Pancreas (tissue), 10 donors: ENCODE measurements at places on chromosomes 7 and 10.

DNA sequence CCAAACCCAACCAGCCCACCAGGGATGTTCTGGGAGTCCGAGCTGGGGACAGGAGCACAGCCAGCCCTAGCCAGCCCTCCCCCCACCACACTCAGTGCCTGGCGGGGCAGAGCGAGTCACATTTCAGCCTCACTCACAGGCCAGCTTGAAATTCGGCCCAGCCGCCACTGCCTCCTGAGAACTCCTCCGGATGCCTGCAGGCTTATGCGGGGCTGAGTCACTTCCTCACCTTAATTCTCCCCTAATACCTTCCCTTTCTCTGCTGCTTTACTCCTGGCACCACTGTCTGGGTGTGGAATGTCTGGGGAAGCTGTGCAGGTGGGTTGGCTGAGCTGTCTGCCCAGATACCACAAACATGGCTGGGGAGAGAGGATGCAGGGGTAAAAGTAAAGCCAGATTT, 22.6 kb upstream of the DLG5 start:
- no peak for DNase-seq

- DNase-seq = no peak
Observed at GRCh38 chr10:73647875-73648651, 6.8 kb upstream of the MYOZ1 start.

- DNase-seq = peak; percentile 20
Observed at GRCh38 chr7:14691597-14692203, 210.9 kb downstream of the DGKB start.

- DNase-seq = no peak
Observed at GRCh38 chr7:133020496-133020895, 61.4 kb downstream of the CHCHD3 start.

GRCh38 chr10:92241158-92241500, 49.7 kb downstream of the CPEB3 start:
- DNase-seq = peak; percentile 25

- no peak for DNase-seq
Observed at GRCh38 chr10:105138358-105138757, 497.3 kb downstream of the SORCS3 start.

DNA sequence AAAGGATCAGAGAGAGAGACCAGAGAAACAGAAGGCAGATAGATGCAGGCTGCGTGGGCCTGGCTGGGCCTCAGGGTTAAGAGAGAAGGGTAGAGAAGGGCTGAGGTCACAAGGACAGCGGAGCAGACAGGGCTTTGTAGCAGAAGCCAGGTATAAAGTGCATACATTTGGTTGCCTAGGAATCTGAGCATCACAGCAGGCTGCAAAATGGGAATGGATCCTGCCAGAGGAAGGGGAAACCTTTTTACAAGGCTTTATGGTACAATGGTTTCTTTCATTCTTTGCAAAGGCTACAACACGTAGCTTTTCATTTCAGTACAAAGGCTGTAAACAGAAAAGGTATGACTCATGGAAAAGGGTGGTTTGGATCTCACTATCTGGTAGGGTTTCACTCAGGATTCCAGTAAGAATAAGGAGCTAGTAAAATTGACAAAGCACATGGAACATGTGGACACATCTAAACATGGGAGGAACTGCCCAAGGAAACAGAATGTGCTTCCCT, 275.1 kb downstream of the DOCK4 start:
- no peak for DNase-seq

DNA sequence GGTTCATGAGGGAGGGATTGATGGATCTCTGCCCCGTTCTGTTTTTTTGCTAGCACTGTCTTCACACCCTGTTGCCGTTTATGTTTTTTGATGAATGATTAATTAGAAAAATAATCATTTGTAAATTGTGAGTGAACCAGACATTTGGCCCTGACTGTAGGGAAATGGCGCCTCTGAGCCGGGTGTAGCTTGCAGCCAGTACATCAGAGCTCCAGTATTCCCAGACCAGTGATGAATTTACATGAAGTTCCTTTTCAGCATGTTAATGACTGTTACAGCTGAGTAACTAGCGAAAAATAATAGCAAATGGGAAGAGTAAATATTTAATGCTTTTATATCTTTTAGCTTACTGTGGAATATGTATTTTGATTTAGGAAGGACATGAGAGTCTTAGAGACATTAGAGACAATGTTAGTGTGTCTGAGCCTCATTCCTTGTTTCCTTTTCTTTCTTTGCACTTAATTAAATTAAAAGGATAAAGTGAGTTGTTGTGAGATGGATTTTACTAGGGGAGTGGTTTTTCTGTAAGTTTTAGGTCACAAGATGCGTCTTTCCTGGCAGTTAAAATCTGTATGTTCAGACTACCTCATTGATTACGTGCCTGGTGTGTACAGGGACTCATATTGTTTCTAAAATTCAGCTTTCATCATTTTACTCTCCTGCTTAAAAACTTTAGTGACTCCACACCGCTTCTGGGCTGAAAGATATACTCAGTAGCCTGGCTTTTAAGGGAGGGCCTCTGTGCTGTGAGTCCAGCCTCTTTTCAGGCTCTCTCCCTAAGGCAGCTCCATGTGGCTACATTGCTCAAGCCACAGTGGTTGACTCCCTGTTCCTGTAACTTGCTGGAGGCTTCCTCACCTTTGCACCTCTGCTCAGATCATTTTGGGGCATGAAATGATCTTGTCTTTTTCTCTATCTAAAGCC, 86.4 kb downstream of the AUTS2 start:
- no peak for DNase-seq

- DNase-seq = no peak
Observed at GRCh38 chr10:76356557-76356956, 925.1 kb downstream of the LRMDA start.

DNA sequence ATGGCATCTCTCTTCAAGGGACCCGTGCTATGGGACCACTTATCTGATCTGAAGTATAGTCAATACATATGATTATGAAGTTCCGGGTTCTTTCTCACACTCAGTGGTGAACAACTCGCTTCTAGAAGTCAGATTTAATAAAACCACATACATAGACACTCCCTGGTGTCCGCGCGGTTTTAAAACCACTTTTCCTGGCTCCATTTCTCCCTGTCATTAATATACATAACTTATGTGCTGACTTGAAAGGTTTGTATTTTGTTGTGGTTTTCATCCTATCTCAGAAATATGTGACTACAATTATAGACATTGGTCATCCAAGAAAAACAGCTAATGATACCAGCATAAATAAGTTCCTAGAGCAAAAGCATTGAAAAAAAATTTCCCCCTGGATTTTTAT, 34.0 kb downstream of the SVIL start:
- DNase-seq = no peak

DNA sequence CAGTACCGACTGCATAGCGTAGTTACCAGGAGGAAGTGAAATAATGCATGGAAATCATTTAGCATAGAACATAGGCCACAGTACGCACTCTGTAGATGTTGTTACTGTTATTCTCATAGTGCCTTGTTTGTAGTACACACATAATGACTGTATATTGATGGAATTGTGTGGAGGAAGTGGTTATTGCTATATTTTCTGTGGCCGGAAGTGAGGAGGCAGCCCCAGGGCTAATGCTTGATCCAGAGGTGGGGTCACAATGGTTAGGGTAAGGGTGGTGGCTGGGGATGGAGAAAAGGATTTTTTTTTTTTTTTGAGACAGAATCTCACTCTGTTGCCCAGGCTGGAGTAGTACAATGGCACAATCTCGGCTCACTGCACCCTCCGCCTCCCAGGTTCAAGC, 4.5 kb upstream of the MGAM start:
- no peak for DNase-seq
